ENCODE measurements at places on chromosomes 2 and 18. TPM values are rescaled to one million over a fixed set of nuclear protein-coding genes. Genes with fewer than 3 reads are reported as not detected.
A peak's percentile ranks its signal among the peaks of the same experiment; 100 is the strongest.

The ALKAL2 gene
- 0.42 TPM for total RNA-seq

DNA sequence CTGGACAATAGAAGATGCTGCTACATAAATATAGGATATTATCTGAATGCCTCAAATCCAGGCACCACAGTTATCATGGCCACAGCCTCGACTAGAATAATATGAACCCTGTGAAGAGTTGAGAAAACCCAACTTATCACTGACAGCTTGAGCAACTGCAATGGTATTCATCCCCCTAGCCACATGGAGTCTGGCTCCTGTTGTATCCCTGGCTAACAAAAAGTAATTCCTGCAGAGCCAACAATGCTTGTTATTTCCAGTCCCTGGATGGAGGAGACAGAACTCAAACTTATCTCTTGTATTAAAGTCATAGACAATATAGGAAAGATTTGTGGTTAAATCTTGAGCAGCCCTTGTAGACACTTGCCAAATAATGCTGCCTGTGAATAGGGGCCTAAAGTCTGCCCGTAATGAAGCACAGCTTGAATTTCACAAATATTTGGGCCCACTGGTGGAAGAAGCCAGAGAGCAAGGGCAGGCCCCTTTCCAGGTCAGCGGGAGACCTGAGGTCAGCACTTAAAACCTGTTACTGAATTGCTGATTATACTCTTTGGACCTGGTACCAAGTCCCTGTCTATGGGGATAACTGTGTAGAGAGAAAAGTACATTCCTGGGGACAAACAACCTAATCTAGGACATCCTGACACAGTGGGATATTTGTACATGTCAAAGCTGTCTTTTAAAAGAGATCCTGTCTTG lies 28.4 kb upstream of the SUCLG1 start:
- H3K27ac ChIP-seq, result peak overlapping the region; percentile 93
- no peaks in the 10 kb centered on the region for H3K36me3 ChIP-seq
- no peak for DNase-seq
- no peak overlapping the region for H3K4me3 ChIP-seq
- H3K27me3 ChIP-seq, result no peaks in the 10 kb centered on the region
- peaks cover 35% of the 10 kb centered on the region for H3K4me1 ChIP-seq

- H3K4me3 ChIP-seq, result peak overlapping the region; percentile 4
- peak overlapping the region; percentile 3 for H3K27ac ChIP-seq
- no peak for DNase-seq
- no peaks in the 10 kb centered on the region for H3K36me3 ChIP-seq
- H3K27me3 ChIP-seq, result no peaks in the 10 kb centered on the region
- peaks cover 47% of the 10 kb centered on the region for H3K4me1 ChIP-seq
Observed at GRCh38 chr2:163732727-163733126, 3.1 kb downstream of the FIGN start.

GRCh38 chr2:238517209-238517608 lies 90.5 kb downstream of the ASB1 start:
- peaks cover 6% of the 10 kb centered on the region for H3K36me3 ChIP-seq
- no peak for DNase-seq
- no peak overlapping the region for H3K27ac ChIP-seq
- no peaks in the 10 kb centered on the region for H3K27me3 ChIP-seq
- no peak overlapping the region for H3K4me3 ChIP-seq
- no peaks in the 10 kb centered on the region for H3K4me1 ChIP-seq

- no peak overlapping the region for H3K27ac ChIP-seq
Observed at GRCh38 chr18:31651369-31651768, 33.0 kb downstream of the B4GALT6 start.

GRCh38 chr2:101802329-101802728 lies 104.8 kb downstream of the MAP4K4 start:
- H3K36me3 ChIP-seq, result no peaks in the 10 kb centered on the region
- no peak for DNase-seq

- no peak overlapping the region for H3K4me3 ChIP-seq
- peaks cover 26% of the 10 kb centered on the region for H3K27me3 ChIP-seq
- H3K27ac ChIP-seq, result no peak overlapping the region
- H3K4me1 ChIP-seq, result no peaks in the 10 kb centered on the region
- no peaks in the 10 kb centered on the region for H3K36me3 ChIP-seq
Observed at GRCh38 chr2:198376677-198377076, 572.3 kb downstream of the PLCL1 start.

DNA sequence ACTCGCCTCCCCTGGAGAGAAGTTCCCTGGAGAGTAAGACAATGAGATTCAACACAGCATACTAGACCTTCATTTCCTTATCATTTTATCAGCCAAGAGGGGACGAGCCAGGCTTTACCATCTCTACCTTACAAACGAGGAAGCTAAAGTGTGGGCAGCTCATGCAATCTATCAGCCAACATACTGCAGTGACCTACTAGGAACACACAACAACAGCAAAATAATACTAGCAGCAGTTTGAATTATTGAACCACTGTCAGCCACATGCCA lies 60.0 kb upstream of the TEX51 start:
- no peaks in the 10 kb centered on the region for H3K4me1 ChIP-seq
- no peak overlapping the region for H3K4me3 ChIP-seq
- no peak overlapping the region for H3K27ac ChIP-seq
- no peaks in the 10 kb centered on the region for H3K36me3 ChIP-seq
- no peak for DNase-seq
- peaks cover 13% of the 10 kb centered on the region for H3K27me3 ChIP-seq

DNA sequence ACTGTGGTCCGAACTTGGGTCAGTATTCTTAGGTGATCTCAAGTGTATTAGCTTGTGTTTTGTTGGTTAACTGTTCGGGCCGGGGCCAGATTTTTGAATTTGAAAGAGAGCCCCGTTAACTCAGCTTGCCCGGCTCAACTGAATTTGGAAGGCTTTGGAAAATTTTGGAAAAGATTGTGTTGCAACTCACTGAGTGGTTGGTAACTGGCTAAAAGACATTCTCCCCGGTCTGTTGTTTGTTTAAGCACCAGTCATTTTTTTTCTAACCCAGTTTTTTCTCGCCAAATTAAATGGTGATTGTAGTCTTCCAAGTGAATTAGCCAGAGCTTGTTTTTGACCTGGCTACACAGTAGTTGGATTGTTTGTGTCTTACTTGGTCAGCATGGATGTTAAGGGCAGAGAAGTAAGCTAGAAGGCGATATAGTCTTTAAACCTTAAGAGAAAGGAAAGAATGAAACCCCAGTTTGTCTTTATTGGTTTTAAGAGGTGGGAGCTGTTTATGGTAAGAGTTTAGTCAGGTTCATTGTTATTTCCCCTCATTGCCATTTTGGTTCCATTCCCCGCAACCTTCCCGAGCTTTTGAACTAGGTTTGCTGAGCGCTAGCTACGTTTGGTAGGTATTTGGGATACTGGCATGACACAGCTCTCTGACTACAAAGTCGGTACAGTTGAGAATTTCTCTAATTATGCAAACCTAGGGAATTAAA lies 2.4 kb downstream of the MAP4K4 start:
- no peaks in the 10 kb centered on the region for H3K27me3 ChIP-seq
- H3K27ac ChIP-seq, result no peak overlapping the region
- peaks cover 16% of the 10 kb centered on the region for H3K4me1 ChIP-seq
- H3K36me3 ChIP-seq, result peaks cover 16% of the 10 kb centered on the region
- H3K4me3 ChIP-seq, result no peak overlapping the region

Measured in progenitor cell of endocrine pancreas (in vitro differentiated cells).